ENCODE measurements at places on chromosomes 12 and 14.

DNA sequence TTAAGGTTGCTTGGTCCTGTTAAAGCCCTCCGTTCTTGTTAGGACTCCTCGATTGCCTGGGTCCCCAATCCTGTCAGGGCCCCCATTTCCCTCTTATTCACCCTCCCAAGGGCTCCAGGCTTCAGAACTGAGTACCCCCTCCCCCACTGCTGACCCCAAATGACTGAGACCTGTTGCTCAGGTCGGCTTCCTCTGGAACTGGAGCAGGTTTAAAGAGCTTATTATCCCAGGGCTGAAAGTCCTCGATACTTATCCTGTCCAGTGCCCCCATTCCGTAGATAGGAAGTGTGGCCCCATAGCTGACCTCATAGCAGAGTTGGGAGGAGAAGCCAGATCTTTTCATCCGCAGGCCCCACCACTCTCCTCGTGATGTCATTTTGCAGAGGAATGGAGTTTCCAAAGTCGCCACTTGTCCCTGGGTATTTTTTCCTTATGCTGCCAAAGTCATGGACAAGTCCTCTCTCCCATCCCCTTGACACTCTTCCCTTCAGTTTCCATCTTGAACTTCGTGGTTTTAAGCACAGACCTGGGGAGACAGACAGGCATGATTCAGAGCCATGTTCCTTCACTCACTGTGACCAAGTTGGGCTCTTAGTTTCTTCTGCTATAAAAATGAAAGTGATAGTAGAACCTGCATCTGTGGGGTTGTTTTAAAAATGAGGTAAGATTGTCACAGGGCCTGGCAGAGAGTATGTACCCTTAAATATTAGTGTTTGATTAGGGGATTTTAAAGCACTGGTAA lies 1.2 kb downstream of the USP30 start:
- DNase-seq = peak; percentile 6

- DNase-seq = no peak
Measured at GRCh38 chr12:125892276-125892675, 827.0 kb downstream of the AACS start.

- DNase-seq = peak; percentile 61
Measured at GRCh38 chr12:108193917-108194316, 64.8 kb downstream of the WSCD2 start.

GRCh38 chr12:42957136-42957535 lies 367.6 kb upstream of the PRICKLE1 start:
- DNase-seq = no peak

GRCh38 chr12:124919521-124920352 lies 5.3 kb upstream of the UBC start:
- DNase-seq = peak; percentile 77

GRCh38 chr12:5123921-5124320 lies 80.2 kb downstream of the KCNA5 start:
- no peak for DNase-seq

Measured in SK-MEL-5 (cell line).